HCT116 (cell line): ENCODE measurements at places on chromosomes 1 and 21. TPM values are rescaled to one million over a fixed set of nuclear protein-coding genes. Genes with fewer than 3 reads are reported as not detected.

The CCDC27 gene
- not detected for total RNA-seq

The FCER1A gene
- not detected for total RNA-seq

The PDE9A gene
- total RNA-seq, result 31.4 TPM

The OMA1 gene
- 21.9 TPM for total RNA-seq

The RXFP4 gene
- 0.20 TPM for total RNA-seq
